ENCODE measurements at places on chromosomes 3 and 15.

GRCh38 chr15:22895465-22896190, 57.2 kb downstream of the NIPA2 start:
- DNase-seq: no peak

DNA sequence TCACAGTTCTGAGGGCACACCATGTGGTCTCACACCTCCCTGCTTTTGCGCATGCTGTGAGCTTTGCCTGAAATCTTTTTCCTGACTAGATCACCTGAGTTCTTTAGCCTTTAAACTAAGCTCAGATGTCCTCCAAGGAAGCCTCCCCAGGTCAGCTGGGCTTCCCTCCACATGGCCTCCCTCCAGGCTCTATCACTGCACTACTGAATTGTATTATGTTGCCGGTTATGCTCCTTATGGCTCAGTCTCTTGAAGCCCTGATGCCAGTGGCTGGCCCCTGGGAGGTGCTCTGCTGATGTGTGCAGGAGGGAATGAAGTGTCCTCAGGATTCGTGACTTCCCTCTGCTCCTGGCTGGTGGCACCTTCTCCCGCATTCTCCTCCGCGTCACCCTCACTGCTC, 93.3 kb upstream of the BLM start:
- DNase-seq: no peak

- DNase-seq: no peak
Observed at GRCh38 chr3:179463319-179463718, 12.0 kb upstream of the GNB4 start.

- no peak for DNase-seq
Observed at GRCh38 chr15:65038836-65039235, 6.4 kb upstream of the SLC51B start.

DNA sequence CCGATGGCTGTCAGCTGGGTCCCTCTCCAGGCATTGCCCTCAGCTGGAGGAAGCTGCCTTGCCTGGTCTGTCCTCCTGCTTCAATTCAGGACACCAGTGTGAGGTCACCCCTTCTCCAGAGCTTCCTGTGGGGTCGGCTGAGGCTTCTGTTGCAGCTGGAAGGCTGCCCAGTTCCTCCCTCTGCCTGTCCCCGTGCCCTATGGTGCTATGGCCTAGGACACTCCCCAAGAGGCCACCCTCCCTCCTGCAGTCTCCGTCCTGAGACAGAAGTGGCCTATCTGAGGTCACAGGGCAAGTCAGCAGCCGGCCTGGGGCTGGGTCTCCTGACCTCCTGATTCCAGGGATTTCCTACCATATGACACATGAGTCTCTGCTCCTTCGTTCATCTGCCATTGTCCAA, 57.9 kb downstream of the RASGRF1 start:
- DNase-seq: peak; percentile 1

DNA sequence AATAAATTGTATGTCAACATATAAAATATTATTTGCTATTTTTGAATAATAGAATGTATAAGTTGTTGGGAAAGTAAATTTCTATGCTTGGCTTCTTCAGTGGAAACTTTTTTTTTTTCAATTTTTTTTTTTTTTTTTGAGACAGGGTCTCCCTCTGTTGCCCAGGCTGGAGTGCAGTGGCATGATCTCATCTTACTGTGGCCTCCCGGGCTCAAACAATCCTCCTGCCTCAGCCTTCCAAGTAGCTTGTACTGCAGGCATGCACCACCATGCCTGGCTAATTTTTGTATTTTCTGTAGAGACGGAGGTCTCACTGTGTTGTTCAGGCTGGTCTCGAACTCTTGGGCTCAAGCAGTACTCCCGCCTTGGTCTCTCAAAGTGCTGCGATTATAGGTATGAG, 16.8 kb downstream of the MBNL1 start:
- DNase-seq: no peak

- peak; percentile 84 for DNase-seq
Observed at GRCh38 chr3:44729384-44729910, at the start of gene ZNF501. ZNF501 (plus strand) TSS chr3:44729635; CDS start chr3:44734422, 4,787 bp downstream.

- DNase-seq: peak; percentile 21
Observed at GRCh38 chr3:69647511-69648110, 91.7 kb upstream of the MITF start.

GRCh38 chr3:104190681-104191080, 1176.0 kb upstream of the ALCAM start:
- no peak for DNase-seq

Data from CD14-positive monocyte (primary cell).